ENCODE measurements at places on chromosomes 1 and 21.

- peak; percentile 34 for DNase-seq
Measured at GRCh38 chr21:44874497-44875315, 1.2 kb upstream of the PTTG1IP start.

DNA sequence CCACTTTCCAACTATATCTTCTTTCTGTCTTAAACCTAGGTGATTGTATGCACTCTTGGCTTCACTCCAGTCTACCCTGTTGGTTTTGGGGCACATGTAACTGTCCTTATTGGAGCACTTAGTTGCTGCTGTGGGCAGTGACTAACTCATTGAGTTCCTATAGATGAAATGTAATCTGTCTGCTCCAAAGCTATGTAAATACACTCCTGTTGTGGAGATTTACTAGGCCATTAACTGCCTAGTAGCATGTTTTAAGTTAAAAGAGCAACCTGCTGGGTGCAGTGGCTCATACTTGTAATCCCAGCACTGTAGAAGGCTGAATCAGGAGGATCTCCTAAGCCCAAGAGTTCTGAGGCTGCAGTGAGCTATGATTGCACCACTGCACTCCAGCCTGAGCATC is 137.6 kb downstream of the ZMYM4 start:
- no peak for DNase-seq

- DNase-seq, result no peak
Measured at GRCh38 chr1:44603718-44604117, 70.6 kb downstream of the TMEM53 start.

GRCh38 chr1:951364-951763 is 7.7 kb downstream of the NOC2L start:
- DNase-seq, result no peak

DNA sequence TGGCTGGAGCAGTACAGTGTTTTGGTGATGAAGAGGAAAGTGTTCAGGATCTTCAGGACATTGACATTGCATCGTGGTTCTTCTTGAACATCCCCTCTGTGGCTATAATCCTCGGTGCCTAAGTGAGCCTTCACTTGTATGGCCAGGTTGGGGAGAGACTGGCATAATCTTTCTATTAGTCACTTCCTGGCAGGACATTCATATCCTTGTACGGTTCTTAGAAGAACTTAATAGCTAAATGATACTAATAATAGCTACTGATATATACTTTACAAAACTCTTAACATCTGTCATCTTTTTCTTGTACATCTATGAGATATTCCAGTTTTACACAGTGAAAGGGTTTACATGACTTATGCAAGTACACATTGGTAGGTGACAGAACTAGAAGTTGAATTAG is 35.8 kb downstream of the CELF3 start:
- no peak for DNase-seq

- DNase-seq, result peak; percentile 13
Measured at GRCh38 chr1:84972377-84972987, 24.4 kb downstream of the MCOLN2 start.

GRCh38 chr1:20376880-20377494 is 86.3 kb downstream of the VWA5B1 start:
- peak; percentile 81 for DNase-seq

- no peak for DNase-seq
Measured at GRCh38 chr21:39041816-39042215, 141.4 kb downstream of the PSMG1 start.

DNA sequence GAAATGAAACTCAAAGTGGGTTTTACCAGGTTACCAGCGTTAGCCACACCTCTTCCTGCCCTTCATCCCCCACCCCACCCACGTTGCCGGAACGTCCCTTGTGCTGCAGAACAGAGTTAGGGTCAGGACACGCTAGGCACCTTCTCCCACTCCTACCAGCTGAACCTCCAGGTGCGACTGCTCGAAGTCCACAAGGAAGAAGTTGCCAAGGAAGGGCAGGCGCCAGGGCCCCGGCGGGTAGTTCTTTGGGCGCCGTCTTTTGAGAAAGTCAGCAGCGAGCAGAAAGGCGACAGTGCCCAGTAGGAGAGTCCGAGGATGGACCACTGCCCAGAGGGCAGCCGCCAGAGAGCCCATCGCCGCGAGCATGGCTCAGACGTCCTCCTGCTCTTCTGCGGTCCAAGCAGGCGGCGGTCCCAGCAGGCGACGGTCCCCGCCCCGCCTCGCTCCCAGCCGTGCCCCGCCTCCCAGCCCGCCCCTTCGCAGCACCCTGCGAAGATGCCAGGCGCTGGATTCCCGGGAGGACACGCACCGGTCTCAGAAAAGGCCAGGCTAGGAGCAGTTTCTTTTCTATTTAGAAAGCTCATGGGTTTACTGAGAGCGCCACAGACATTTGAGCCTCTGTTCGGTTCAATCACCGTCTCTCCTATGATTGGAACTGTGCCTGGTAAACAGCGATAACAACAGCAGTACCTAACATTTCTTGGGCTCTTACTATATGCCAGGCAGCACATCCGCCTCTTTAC is at the start of gene CYP2J2:
Gene CYP2J2 (minus strand): TSS at position 393 of the 743 bp plus-strand sequence. CDS start 27 bp downstream, at position 366.
- DNase-seq, result no peak

- DNase-seq, result no peak
Measured at GRCh38 chr1:52602856-52603600, 857 bp downstream of the GPX7 start.

DNA sequence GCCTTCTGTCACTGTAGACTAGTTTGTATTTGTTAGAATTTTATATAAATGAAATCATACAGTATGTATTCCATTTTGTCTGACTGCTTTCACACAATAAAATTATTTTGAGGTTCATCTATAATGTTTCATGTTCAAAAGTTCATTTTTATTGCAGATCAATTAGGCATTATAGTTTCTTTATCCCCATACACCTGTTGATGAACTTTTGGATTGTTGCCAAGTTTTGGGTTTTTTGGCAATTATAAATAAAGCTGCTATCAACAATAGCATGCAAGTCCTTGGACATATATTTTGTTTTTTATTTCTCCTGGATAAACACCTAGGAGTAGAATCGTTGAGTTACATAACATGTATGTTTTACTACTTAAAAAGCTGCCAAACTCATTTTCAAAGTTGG is 47.1 kb upstream of the FAM3B start:
- DNase-seq, result no peak

GRCh38 chr1:150972417-150972940 is 2.2 kb downstream of the CERS2 start:
- DNase-seq, result no peak

DNA sequence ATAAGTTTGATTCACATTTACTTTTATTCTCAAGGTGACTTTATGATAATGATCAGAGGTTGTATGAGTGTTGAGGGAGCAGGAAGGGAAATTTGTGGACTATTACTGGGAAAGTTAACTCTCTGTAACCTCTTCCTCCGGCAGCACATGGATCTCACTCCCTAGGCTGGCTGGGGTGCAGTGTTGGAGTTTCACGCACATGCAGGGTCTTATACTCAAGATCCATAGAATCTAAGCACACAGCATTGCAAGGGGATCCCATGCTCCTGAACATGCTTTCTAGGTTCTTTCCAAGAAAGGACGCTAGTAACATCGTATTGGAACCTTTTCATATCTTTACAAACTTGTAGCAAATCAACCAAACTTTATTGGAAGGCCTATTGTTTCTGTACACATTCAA is 757.6 kb upstream of the TPTE start:
- no peak for DNase-seq

DNA sequence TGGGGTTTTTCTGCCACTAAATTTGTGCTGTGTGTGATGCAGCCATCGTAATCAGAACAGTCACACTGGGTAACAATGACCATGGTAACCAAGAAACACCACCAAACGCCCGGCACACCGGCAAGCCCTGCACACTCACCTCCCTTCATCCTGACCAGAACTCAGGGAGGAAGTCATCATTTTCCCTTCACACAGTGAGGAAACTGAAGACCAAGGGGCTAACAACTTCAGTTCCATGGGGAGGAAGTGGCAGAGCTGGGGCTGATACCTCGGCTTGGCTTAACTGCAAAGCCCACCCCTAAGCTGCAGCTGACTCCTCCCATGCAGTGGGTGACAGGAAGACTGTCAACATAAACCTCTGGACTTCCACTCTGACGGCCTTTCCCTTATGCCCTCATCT is 69.3 kb upstream of the BCAR3 start:
- DNase-seq, result peak; percentile 73

DNA sequence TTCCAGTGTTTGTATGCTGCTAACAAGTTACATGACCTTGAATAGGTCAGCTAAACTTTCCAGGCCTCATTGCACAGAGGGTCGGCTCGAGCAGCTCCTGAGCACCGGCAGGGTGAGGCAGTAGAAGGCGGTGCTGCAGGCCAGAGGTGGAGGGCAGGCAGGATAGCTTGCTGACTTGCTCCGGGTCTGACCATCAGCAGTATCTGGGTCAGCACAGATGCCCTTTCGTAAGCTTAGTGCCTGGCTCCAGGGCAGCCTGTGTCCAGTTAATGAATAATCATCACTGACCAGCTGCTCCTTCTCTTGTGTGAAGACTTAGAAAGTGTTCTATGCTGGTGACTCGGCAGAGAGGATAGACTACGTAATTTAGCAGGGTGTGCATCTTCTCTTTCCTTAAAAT is 6.9 kb downstream of the MAPKAPK2 start:
- no peak for DNase-seq

DNA sequence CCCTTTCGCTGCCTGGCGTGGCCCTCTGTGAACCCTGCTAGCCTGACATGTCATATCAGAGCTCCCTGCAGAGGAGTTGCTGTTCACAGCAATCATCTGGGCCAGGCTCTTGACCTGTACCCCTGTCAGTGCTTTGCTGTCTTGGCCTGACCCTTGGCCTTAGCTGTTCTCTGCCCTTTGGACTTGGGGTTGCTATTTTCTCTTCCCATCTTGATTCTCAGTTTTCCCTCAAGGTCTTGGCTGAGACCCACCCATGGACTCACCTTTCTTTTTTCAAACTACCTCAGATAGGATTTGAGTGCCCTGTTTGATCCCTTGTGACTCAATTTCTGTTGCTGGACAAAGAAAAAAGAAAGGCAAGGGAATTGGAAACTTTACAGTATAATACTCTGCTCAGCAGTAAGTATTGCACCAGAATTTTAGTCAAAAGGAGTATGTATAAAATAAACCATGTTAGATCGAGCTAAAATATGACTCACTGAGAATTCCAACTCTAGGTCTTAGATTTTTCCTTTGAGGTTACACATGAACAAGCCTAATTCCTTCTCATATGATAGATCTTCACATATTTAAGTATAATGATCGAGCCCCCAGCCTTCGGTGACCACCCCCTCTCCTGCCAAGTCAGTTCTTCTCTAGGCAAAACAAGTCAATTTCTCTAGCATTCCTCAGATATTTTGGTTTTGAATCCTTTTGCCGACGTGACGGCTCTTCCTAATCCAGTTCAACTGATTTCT is 110.5 kb downstream of the NGF start:
- DNase-seq, result no peak

DNA sequence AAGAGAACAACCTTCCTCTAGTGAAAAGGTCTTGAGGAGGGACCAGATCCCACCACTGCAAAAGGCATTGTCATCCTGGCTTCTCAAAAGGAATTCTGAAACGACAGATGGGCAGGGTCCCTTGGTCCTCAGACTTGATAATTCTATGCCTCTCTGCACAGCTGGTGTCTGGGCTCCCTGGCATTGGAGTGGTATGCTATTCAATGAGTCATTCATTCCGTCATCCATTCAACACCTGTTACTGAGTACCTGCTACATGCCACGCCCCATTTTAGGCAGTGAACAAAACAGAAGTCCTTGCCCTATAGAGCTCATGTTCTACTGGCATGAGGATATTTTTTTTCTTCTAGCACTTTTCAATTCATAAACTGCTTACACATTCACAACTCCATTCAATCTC is 45.8 kb upstream of the HMGB4 start:
- DNase-seq, result no peak

DNA sequence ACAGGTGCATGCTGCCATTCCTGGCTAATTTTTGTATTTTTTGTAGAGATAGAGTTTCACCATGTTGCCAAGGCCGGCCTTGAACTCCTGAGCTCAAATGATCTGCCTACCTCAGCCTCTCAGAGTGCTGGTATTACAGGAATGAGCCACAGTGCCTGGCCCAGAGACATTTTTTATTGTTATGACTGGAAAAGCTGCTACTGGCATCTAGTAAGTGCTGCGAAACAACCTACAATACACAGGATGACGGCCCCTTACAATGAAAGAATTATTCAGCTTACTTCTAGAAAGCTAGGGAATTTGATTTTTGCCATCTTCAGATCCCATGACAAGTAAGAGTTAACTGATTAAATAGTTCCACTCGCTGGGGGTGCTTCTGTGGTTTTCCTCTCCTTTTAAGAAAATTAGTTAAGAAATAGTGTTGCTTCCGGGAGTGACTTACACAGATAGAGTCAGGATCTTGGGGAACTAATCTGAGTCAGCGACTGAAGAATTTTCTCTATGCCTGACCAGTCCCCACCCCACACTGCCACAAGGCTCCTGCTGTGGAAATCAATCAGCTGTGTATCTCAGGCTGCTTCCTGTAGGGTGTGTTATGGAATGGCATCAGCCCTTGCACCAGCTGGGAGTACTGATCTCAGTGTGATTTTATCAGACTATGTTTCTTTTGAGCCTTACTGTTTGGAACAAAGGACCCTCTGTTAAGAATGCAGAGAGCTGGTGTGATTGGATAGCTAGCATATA is 93.0 kb upstream of the BMP8A start:
- no peak for DNase-seq

- DNase-seq, result no peak
Measured at GRCh38 chr1:9807541-9807940, 16.2 kb downstream of the CLSTN1 start.

DNA sequence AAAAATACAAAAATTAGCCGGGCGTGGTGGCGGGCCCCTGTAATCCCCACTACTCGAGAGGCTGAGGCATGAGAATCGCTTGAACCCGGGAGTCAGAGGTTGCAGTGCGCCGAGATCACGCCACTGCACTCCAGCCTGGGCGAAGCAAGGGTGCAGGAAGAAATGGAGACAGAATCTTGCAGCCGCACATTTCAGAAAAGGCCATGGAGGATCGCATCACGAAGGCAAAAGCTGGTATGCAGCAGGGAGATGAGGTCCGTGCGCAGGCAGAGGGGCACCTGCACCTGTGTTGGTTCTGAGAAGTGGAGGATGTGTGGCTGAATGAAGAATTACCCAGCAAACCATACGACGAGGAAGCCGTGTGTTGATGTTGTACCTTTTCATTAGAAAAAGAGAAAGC is 53.0 kb upstream of the ABCG1 start:
- no peak for DNase-seq

- no peak for DNase-seq
Measured at GRCh38 chr1:162175379-162176081, 106.0 kb downstream of the NOS1AP start.

DNA sequence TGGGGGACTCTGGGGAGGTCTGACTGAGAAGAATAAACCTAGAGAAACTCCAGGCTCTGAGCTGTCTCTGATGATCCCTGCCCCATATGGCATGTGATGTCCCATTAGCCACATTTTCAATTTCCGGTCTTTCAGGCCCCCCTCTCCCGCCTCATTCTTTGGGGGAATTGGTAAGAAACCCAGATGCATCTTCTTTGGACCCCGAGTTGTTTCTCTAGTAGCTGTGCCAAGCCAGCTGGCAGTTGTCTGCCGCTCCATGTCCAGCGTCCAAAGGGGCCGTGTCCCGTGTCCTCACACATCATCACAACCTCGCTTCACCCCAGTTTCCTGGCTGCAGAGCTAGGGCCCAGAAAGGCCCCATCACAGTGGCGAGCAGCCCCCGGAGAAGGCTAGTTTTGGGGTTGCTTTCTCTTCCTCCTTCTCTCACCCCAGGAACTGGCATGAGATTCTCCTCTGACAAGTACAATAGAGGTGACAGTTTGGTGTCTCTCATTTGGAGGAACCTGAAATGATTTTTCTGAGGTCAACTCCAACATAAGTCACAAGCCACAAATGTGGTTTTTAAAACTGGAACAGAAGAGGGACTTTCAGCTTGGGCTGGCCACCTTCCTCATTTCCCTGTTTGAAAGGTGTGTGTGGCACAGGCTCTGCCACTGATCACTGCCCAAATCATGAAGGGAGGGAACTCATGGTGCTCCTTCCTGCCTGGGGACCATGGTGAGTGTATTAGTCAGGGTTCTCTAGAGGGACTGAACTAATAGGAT is 6.4 kb upstream of the GPR157 start:
- DNase-seq, result no peak
